ENCODE measurements at places on chromosomes 1 and 21. TPM values are rescaled to one million over a fixed set of nuclear protein-coding genes. Genes with fewer than 3 reads are reported as not detected.

C8A gene
- total RNA-seq: not detected

FCRL5 gene
- not detected for total RNA-seq

LIPI gene
- not detected for total RNA-seq

HHAT gene
- total RNA-seq: 2.1 TPM

COQ8A gene
- 19.9 TPM for total RNA-seq

TMEM53 gene
- total RNA-seq: 7.1 TPM

IL19 gene
- total RNA-seq: not detected

SH2D5 gene
- total RNA-seq: 17.6 TPM

ACTL8 gene
- 1.7 TPM for total RNA-seq

LAD1 gene
- total RNA-seq: 1.1 TPM

LCE2A gene
- total RNA-seq: not detected

NTMT2 gene
- total RNA-seq: not detected

Measured in A549 treated with ZK216348 at 1 μM for 4 hours (cell line).